ENCODE measurements at places on chromosomes 5 and 9.

GRCh38 chr5:125277494-125278154, 531.2 kb upstream of the ZNF608 start:
- peak; percentile 54 for DNase-seq

DNA sequence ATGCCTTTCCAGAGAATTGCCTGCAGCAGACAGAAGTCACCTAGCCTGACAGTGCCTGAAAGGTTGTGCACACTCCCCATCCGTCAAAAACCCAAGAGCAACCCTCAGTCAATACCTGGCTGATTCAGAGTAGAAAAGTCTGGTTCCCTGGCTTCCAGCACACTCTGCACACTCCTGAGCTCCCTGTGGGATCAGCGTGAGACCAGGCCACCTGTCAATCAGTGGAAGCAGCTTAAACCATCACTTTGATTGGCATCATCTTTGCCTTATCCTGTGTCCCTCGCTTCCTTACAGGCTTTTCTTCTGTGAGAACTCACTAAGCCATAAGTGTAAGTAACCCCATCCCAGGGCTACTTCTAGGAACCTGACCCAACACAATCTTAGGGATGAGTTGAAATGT, 109.8 kb downstream of the ACTL7B start:
- DNase-seq = no peak

- DNase-seq = no peak
Observed at GRCh38 chr5:96074870-96075269, 113.2 kb upstream of the ELL2 start.

- DNase-seq = no peak
Observed at GRCh38 chr5:20466512-20466911, 478.5 kb upstream of the CDH18 start.

DNA sequence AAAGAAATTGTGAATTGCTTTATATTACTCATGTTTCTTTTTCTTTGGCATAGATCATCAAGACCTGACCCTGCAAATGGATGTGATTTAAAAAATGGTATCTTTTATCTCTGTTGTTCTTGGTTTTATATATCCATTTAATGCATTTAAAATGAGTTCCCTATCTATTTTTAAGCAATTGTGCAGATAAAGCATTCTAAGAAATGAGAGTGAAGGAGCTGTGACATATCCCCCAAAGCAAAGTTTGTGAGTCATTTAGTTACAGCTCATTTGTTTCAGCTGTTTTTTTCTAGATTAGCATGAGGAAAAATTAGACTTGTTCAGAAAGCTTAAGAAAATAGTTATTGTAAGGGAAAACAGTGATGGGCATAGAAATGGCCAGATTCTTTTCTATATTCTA, 7.6 kb upstream of the ELOVL7 start:
- DNase-seq = no peak

- DNase-seq = no peak
Observed at GRCh38 chr5:105726093-105726492, 1944.6 kb downstream of the EFNA5 start.

DNA sequence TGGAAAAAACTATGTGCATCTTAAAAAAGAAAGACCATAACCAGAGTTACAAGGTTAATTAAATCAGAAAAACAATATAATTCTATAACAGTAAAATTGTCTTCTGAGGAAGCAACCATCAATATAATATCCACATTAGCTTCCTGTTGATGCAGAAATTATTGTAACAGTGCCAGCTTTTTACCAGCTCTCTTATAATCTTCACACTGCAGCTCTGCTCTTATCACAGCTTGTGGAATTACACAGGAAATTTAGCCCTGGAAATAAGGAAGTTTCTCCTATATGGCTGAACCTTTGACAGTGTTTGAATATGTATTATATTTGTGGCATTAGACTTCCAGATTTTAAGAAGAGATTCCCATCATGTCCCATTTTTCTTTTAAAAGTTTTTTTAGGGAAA, 49.1 kb upstream of the TEK start:
- no peak for DNase-seq

- DNase-seq = peak; percentile 54
Observed at GRCh38 chr5:112338681-112339337, 80.3 kb downstream of the EPB41L4A start.

GRCh38 chr5:125592856-125593255, 830.4 kb upstream of the GRAMD2B start:
- DNase-seq = no peak

- no peak for DNase-seq
Observed at GRCh38 chr9:35177520-35177919, 15.7 kb downstream of the UNC13B start.

- DNase-seq = no peak
Observed at GRCh38 chr5:59021286-59021673, 438.4 kb downstream of the RAB3C start.

- peak; percentile 72 for DNase-seq
Observed at GRCh38 chr9:136439481-136440408, at the start of gene INPP5E. INPP5E (minus strand) TSS chr9:136439845; CDS start chr9:136439419, 426 bp downstream.

GRCh38 chr9:4293293-4293941, 6.5 kb downstream of the GLIS3 start:
- DNase-seq = peak; percentile 98

GRCh38 chr5:1175015-1175414, 26.4 kb upstream of the SLC6A19 start:
- DNase-seq = no peak

GRCh38 chr9:35577486-35577885, 27.6 kb upstream of the TESK1 start:
- DNase-seq = no peak

- no peak for DNase-seq
Observed at GRCh38 chr5:73682176-73682575, 56.2 kb downstream of the ARHGEF28 start.

DNA sequence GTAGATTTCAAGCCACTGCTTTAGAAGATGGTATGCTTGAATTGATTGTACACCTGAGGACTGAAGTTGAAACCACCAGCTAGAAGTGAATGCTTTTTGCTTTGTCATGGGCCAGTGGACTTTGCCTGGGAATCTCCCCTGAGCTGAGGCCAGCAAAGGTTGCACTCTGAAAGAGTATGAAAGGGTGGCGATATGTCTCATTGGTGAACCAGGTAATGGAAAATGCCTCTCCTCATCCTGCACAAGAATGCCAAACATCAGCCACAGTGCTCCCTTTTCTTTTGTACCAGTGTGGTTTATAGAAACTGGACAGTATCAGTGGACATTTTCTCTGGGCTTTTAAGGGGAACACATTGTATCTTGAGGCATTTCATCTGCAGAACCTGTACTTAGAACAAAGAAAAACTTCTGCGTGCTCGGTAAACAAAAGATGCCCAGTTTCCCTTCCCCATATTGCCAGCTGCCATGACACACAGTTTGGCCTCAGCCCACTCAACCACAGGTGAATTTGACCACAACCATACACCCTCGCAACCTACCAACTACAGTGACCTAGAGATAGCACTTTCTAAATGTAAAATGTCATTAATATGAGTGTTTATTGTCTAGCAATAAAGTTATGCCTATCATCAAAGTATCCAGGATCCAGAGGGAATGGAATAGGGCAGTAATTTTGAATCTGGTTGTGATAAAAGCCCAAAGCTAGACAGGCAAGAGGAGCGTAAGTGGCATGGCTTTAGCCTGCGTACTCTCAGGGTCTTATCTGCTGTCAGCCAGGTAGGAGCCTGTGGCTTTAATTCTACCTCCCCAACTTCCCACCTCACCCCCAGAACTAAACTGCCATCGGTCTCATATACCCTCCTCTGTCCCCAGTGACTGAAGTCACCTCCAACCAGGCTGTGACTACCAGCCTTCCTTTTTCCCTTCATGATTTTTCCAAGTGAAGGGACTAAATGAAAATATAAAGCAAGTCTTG, 79.5 kb upstream of the LHFPL2 start:
- no peak for DNase-seq

GRCh38 chr9:72280913-72281500, 84.0 kb downstream of the ZFAND5 start:
- peak; percentile 68 for DNase-seq

DNA sequence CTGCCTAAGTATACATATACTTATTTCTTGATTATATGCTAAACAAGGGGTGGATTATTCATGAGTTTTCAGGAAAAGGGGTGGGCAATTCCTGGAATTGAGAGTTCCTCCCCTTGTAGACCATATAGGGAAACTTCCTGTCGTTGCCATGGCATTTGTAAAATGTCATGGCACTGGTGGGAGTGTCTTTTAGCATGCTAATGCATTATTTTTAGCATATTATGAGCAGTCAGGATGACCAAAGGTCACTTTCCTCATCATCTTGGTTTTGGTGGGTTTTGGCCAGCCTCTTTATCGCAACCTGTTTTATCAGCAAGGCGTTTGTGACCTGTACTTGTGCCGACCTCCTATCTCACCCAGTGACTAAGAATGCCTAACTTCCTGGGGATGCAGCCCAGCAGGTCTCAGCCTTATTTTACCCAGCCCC, 80.9 kb downstream of the ALDH7A1 start:
- DNase-seq = no peak

DNA sequence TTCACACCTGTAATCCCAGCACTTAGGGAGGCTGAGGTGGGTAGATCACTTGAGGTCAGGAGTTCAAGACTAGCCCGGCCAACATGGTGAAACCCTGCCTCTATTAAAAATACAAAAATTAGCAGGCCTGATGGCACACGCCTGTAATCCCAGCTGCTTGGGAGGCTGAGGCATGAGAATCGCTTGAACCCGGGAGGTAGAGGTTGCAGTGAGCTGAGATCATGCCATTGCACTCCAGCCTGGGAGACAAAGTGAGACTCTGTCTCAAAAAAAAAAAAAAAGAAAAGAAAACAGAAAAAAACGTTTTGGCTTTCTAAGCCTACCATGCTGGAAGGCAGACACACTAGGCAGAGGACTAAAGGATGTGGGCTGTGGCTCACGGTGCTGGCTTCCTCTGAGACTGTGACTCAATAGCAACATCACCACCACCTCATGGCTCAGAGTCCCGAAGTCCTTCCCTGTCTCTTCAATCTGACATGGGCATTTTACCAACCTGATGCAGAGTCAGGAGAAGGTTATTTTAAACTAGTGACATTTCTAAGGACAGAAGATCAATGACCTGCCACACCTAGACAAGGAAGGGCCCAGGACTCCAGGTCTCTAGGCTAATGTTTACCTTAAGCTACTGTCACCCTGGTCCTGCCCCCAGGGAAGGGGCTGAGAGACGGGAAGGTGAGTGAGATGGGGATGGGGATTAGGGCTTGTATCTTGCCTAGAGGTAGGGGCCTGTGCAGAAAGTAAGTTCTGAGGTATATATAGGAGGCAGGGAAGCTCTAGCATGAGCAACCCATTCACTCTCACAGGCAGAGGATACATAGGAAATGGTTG, 3.7 kb downstream of the ECSCR start:
- DNase-seq = peak; percentile 82

DNA sequence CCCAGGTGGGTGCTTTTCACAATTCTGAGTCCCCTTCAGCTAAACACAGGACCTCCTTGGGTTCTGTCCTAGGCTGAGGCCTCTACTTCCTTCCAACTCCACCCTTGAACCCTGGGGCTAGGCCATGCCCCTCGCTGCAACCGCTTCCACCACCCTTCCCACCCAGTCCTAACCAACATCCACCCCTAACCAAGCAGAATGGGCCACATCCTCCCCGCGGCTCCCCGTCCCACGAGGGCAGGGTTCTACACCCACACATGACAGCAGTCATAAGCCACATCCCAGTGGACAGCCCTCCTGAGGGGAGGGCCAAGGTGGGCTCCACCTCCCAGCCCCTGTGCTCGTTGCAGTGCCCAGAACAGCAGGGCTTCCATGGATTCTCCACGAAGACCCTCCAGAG, 65.8 kb downstream of the SHB start:
- DNase-seq = no peak

GRCh38 chr5:138954257-138955012, 79.3 kb upstream of the LRRTM2 start:
- no peak for DNase-seq

DNA sequence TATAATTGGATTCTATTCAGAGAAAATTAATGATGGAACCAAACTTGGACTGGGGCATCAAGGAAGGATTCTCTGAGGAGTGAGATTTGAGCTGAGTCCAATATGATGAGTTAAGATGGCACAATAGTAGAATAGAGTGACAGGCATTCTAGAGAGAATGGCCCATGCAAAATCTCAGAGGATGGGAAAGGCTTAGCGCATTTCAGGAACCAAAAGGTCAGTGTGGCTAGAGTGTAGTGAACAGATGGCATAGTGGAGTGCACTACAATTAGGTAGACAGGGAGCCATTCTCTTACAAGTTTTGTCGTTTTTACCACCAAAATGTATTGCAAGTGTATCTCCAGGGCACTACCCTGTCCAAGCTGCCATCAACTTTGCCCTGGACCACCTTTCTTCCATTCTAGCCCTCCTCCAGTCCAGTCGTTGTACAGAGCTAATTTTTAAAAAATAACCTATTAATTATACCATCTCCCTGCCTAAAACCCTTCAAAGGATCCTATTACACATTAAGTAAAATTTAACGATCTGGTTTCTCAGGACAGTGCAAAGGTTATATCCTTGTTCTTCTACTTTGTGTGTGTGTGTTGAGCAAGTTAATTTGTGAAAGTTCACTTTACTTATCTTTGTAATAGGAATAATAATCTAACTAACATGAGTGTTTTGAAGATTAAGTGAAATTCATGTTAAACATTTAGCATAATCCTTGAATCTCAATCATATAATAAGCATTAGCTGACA, 211.7 kb downstream of the COMMD10 start:
- no peak for DNase-seq

- DNase-seq = no peak
Observed at GRCh38 chr9:113837334-113837733, 38.8 kb upstream of the ZNF618 start.

GRCh38 chr5:113153512-113154097, 177.0 kb downstream of the DCP2 start:
- DNase-seq = peak; percentile 63

Measured in AG10803 (cell line).